ENCODE measurements at places on chromosomes 6 and 20. TPM values are rescaled to one million over a fixed set of nuclear protein-coding genes. Genes with fewer than 3 reads are reported as not detected.

SRMS gene
- not detected for total RNA-seq

TRAPPC3L gene
- not detected for total RNA-seq

FAM83D gene
- 54.1 TPM for total RNA-seq

TCF15 gene
- total RNA-seq = not detected

CTCFL gene
- not detected for total RNA-seq

LCA5 gene
- 1.0 TPM for total RNA-seq

EGFL8 gene
- total RNA-seq = 2.2 TPM

PTGIS gene
- 0.05 TPM for total RNA-seq

EPB41L2 gene
- total RNA-seq = 35.5 TPM

CNBD2 gene
- total RNA-seq = 6.8 TPM

TMEM244 gene
- not detected for total RNA-seq

ARMH2 gene
- not detected for total RNA-seq
